Neuronal stem cell (in vitro differentiated cells): ENCODE measurements at places on chromosomes 16 and 17.

- no peak for DNase-seq
Observed at GRCh38 chr16:61998460-61998859, 37.8 kb downstream of the CDH8 start.

DNA sequence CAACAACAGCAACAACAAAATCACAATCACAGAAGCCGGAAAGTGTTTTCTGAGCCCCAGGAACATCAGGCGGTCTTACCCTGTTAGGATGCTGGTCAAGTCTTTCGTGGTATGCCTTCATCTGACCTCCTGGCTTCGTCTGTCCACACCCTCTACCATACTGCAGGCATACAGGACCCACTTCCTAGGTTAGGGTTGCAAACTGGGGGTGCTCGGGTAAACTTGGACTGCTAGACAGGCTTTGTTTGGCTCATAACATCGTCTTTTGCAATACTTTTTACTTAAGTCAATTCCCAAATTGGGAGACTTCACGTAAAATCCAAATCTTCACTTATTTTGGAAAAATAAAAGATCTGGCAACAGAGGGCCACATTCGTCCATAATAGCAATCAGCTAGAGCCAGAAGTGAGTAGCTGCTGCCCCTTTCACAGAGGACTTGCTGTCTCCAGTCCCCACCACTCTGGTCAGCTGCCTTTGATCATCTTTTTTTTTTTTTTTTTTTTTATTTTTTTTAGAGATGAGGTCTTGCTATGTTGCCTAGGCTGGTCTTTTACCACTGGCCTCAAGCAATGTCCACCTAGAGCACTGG, 30.0 kb downstream of the CHD9 start:
- no peak for DNase-seq

- no peak for DNase-seq
Observed at GRCh38 chr16:81713295-81713772, 65.8 kb upstream of the PLCG2 start.

DNA sequence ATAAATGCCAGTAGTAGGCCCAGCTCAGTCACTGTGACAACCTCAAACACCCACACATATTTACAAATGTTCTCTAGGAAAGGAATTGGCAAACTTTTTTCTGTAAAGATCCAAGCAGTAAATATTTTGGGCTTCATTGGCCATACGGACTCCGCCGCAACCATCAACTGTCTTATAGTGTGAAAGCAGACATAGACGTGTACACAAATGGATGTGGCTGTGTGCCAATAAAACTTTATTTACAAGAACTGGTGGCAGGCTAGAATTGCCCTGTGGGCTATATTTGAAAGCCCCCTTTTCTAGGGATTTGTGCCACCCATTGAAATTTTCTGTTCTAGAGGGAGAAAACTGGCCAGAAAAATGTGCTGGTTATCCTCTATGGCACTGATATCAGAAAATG, 683.8 kb upstream of the EEF2KMT start:
- no peak for DNase-seq

- DNase-seq: no peak
Observed at GRCh38 chr17:50833510-50834428, 1.6 kb upstream of the WFIKKN2 start.

DNA sequence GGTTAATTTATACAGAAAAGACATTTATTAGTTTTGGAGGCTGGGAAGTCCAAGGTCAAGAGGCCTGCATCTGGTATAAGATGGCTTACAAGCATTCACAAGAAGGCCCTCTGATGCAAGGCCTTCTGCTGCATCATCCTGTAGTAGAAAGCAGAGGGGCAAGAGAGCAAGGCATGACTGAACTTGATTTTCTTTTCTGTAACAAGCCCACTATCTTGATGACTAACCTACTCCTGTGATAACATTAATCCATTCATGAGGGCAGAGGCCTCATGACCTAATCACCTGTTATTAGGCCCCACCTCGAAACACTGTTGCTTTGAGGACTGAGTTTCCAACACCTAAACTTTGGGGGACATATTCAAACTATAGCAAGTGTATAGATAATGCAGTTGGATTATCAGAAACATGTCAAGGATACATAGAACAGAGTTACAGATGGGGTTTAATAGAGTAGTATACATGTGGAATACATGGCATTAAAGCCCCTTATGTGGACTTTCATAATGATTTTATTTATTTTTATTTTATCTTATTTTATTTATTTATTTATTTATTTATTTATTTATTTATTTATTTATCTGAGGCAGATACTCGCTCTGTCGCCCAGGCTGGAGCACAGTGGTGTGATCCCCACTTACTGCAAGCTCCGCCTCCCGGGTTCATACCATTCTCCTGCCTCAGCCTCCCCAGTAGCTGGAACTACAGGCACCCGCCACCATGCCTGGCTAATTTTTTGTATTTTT, 88.2 kb downstream of the CHD9 start:
- no peak for DNase-seq

GRCh38 chr17:68322630-68323029, 31.3 kb downstream of the ARSG start:
- no peak for DNase-seq

- DNase-seq: no peak
Observed at GRCh38 chr16:62899737-62900136, 863.5 kb upstream of the CDH8 start.

GRCh38 chr16:27238591-27238990, 30.0 kb downstream of the NSMCE1 start:
- no peak for DNase-seq

DNA sequence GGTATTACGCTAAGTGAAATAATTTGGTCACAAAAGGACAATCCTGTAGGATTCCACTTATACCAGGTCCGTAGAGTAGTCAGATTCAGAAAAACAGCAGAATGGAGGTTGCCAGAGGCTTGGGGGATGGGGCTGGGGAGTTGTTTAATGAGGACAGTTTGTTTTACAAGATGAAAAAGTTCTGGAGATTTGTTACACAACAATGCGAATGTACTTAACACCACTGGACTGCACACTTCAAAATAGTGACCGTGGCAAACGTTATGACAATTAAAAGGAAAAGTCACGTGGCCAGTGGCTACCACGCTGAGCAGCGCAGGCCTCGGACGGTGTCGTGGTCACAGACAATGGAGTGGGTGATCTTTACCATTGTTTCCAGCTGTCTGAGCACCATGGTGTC, 338.1 kb downstream of the SEC14L1 start:
- no peak for DNase-seq

DNA sequence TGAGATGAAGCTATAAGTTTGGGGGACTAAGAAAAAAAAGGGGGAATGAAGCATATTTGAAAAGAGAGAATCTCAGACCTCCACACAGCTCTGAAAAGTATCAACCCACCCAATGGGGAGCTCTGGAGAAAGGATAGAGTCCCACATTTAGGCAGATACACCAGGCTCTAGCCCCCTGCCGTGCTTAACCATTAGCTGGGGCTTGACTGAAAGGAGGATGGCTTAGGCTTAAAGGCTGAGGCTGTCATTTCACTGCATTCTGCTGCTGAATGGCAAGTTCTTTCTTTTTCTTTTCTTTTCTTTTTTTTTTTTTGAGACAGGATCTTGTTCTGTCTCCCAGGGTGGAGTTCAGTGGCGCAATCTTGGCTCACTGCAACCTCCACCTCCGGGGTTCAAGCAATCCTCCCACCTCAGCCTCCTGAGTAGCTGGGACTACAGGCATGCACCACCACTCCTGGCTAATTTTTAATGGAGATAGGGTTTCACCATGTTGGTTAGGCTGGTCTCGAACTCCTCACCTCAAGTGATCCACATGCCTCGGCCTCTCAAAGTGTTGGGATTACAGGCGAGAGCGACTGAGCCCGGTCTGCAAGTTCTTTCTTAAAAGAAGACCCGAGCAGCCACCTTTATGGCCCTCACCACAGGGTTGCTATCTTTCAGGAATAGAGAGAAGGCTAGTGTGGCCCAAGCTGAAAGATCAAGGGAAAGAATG, 9.0 kb upstream of the MMP2 start:
- no peak for DNase-seq

DNA sequence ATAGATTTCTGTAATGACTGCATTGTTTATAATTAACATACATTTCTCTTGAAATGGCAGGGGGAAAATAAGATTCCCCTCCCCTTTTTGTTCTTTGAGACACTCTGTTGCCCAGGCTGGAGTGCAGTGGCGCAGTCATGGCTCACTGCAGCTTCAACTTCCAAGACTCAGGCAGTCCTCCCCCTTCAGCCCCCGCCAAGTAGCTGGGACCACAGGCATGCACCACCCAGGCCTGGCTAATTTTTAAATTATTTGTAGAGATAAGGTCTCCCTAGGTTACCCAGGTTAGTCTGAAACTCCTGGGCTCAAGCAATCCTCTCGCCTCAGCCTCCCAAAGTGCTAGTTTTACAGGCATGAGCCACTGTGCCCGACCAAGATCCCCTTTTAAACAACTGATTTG, 67.7 kb downstream of the KATNIP start:
- no peak for DNase-seq

DNA sequence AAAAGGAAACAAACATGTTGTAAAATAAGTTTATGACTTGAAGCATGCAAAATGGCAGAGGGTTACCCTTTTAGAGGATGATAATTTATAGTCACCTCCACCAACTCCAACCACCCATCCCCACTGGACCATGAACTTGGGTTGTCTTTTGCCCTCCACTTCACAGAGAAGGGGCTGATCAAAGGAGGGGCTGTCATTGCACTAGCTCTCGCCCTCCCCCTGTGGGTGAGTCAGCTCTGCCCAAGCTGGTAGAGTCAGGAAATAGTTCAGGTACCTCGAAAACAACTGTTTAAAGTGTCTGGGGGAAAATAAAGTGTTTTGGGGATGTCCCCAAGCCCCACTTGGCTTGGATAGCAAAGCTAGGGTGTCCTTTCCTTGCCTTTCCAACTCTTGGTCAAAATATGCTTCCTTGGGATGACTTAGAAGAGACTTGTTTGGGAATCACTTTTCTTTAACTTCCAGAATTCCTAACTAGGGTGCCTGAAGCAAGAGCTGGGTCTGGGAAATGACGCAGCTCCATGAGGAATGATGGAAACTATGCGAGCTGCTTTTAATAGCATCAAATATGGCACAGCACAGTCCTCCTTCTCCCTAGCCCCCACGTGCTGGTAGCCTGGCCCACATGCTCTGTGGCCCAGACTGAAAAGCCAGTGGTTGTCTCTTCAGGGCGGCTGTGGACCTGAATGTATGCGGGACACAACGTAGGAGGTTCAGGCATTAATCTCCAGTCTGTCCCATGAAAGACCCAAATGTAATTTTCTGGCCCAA, 40.7 kb downstream of the TBX4 start:
- no peak for DNase-seq

- no peak for DNase-seq
Observed at GRCh38 chr16:10609402-10609774, 29.0 kb upstream of the EMP2 start.

DNA sequence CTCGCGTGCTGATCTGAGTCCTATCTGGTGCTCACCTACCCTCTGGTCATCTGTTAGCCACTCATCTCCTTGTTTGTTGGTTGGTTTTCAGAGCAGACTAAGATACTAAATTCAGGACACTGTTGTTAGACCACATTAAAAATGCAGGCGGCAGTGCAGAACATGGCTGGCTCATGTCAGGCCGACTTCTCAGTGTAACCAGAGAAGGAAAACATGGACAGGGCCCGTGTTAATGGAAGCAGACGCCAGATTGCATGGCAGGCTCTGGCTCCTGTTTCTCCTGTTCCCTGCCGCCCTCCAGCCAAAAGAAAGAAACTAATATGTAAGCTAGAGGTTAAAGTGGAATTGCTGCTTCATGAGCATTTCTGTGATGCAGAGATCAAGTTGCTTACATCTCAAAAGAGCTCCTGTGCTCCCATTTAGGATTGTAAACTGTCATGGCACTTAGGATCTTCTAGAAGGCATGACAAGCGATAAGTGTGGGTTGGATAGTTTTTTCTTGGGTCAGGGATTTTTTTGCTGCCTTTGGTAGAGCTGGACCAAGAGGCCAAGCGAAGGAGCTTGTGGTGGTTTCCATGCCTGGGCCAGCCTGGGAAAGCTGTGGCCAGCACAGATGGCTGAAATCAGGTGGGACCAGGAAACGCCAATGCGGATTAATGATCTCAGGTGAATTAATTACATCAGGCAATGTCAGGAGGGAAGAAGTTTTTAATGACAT, 56.1 kb downstream of the YPEL2 start:
- no peak for DNase-seq

DNA sequence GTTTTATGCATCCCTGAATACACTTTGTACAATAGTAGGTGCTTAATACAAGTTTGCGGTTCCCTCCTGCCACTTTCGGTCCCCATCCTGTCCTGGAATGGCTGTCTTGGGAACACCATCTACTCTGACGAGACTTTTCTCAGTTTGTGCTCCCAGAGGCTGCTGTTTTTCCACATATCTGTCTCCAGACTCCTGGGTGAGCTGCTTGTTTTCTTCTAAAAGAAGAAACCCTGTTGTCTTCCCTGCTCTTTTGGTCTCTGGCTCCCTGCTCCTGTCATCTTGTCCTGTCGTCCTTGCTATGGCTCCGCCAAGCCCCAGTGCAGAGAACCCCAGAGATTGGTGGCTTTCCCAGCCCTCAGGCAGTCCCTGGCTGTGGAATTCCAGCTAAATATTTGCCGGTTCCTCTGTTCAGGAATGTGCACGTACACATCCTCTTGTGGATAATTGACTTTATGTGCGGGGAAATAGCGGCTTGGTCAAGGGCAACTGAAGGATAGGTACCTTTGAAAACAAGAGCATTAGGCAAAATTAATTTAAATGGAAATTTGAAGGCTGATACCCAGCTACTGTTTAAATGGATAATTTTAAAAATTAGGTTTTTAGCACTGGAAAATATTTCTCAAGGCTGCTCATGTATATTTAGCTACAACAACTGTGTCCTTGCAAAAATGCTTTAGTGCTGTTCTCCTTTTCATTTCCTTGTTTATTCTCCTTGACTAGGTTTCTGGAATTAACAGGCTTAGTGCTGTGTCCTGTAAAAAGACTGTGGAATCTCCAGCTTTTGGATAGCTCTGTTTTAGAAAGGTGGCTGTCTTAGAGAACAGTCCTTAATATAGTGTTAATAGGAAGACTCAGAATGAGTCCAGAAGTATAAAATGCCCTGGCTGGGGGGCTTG, 50.2 kb upstream of the SLC12A3 start:
- DNase-seq: no peak

GRCh38 chr17:67018471-67019434, 25.6 kb upstream of the CACNG1 start:
- DNase-seq: no peak
